Vein endothelial cell (primary cell): ENCODE measurements at places on chromosomes 1 and 21. TPM values are rescaled to one million over a fixed set of nuclear protein-coding genes. Genes with fewer than 3 reads are reported as not detected.

The BRDT gene
- not detected in 2 replicates for total RNA-seq

The OPRD1 gene
- not detected in 2 replicates for total RNA-seq

The COL11A1 gene
- total RNA-seq: under 0.01 TPM in 2 replicates

The KRTAP12-2 gene
- not detected in 2 replicates for total RNA-seq

The CDC20 gene
- 46.4 and 73.2 TPM in 2 replicates for total RNA-seq

The SMPDL3B gene
- 0.10 and 0.33 TPM in 2 replicates for total RNA-seq

The LRRC3 gene
- 2.3 and 3.2 TPM in 2 replicates for total RNA-seq

The CRNN gene
- not detected in 2 replicates for total RNA-seq

The TESK2 gene
- 2.2 and 2.3 TPM in 2 replicates for total RNA-seq

The C21orf58 gene
- total RNA-seq: 3.6 and 6.0 TPM in 2 replicates

The LRRC39 gene
- total RNA-seq: 0.29 and 0.65 TPM in 2 replicates

The CLCA4 gene
- total RNA-seq: not detected in 2 replicates

The RSPO1 gene
- not detected in 2 replicates for total RNA-seq

The APOBEC4 gene
- not detected in 2 replicates for total RNA-seq

The CLCA2 gene
- total RNA-seq: 0.10 and 0.65 TPM in 2 replicates

The LCE1E gene
- not detected in 2 replicates for total RNA-seq

The ERICH3 gene
- not detected in 2 replicates for total RNA-seq

The RHBG gene
- total RNA-seq: not detected in 2 replicates

The FAM76A gene
- 6.9 and 11.8 TPM in 2 replicates for total RNA-seq

The OR2G6 gene
- total RNA-seq: not detected in 2 replicates

The APCS gene
- not detected in 2 replicates for total RNA-seq

The CYP4X1 gene
- total RNA-seq: 3.3 and 4.8 TPM in 2 replicates

The LCE1D gene
- not detected in 2 replicates for total RNA-seq

The FCGR2B gene
- not detected in 2 replicates for total RNA-seq

The CGN gene
- under 0.01 and 0.96 TPM in 2 replicates for total RNA-seq

The PIK3R3 gene
- total RNA-seq: 11.8 and 14.9 TPM in 2 replicates

The EDN2 gene
- total RNA-seq: not detected in 2 replicates

The LRRC71 gene
- total RNA-seq: 0.19 and 0.33 TPM in 2 replicates

The SERTAD4 gene
- 3.2 and 3.3 TPM in 2 replicates for total RNA-seq

The C1orf146 gene
- not detected in 2 replicates for total RNA-seq

The COL8A2 gene
- total RNA-seq: 2.4 and 2.6 TPM in 2 replicates

The RHOU gene
- 1.1 and 2.0 TPM in 2 replicates for total RNA-seq

The CRP gene
- total RNA-seq: 0.10 TPM in 1 of 2 replicates, not detected in the other

The CD2 gene
- total RNA-seq: not detected in 2 replicates

The TOMM40L gene
- 16.0 and 18.2 TPM in 2 replicates for total RNA-seq

The OLFML3 gene
- 3.7 and 4.6 TPM in 2 replicates for total RNA-seq

The KCNJ6 gene
- total RNA-seq: not detected in 2 replicates

The SPRR2F gene
- not detected in 2 replicates for total RNA-seq

The DISC1 gene
- 21.9 and 25.1 TPM in 2 replicates for total RNA-seq

The KIF14 gene
- total RNA-seq: 4.2 and 9.6 TPM in 2 replicates

The NCAM2 gene
- 0.33 and 0.57 TPM in 2 replicates for total RNA-seq

The FTCD gene
- not detected in 2 replicates for total RNA-seq

The BMP8A gene
- total RNA-seq: 0.29 and 0.98 TPM in 2 replicates

The S100A14 gene
- not detected in 2 replicates for total RNA-seq
